ENCODE measurements at places on chromosomes 3 and 15.

DNA sequence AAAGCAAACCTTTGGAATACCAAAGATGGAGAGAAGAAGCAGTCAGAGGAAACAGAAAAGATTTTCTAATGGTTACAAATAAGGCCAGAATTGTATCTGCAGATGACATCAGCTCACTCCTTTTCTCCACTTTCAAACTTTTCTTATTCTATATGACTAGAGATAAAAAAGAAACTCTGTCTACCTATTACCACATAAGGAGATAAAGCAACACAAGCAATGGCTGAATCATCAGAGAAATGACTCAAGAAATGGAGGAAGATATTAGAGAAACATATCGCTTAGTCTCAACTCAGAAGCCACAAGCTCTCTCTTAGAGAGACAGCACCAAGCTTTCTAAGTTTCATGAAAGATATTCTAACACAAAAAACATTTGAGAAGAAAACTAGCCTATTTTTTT lies 784.0 kb downstream of the ZPLD1 start:
- no peak for DNase-seq

DNA sequence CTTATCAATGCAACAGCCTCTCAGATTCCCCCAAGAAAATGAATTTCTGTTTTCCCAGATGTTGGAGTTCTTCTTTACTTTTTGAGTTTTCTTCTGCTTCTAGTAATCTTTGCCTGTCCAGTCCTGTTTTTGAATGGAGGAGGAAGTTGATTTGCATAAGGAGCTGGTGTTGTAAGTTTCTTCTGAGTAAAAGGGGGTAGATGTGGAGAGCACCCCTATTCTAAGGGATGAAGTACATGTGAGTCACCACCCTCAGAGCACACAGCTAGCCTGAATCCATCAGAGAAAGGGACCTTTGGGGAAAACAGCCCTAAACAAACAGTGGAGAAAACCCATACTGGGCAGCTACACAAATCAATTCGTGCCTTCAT lies 34.5 kb downstream of the ACAA1 start:
- no peak for DNase-seq

DNA sequence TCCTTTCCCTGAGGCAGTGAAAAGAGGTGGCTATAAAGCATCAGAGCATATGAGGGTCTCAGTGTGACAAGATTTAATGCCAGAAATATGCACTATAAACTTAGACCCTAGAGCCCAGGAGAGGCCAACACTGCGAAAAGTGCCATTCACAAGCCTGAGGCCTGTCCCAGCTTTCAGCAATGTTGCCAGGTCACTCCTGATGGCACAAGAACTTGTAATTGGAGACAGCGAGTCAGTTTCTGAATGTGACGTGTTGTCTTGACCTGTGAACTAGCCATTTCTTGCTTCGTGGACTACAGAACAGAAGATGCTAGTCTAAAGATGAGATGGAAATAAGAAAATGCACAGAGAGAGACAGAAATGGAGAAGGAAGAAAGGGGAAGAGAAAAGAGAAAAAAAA lies 87.9 kb downstream of the WDR72 start:
- no peak for DNase-seq

GRCh38 chr15:78370013-78370412 lies 29.9 kb downstream of the CRABP1 start:
- DNase-seq, result no peak

DNA sequence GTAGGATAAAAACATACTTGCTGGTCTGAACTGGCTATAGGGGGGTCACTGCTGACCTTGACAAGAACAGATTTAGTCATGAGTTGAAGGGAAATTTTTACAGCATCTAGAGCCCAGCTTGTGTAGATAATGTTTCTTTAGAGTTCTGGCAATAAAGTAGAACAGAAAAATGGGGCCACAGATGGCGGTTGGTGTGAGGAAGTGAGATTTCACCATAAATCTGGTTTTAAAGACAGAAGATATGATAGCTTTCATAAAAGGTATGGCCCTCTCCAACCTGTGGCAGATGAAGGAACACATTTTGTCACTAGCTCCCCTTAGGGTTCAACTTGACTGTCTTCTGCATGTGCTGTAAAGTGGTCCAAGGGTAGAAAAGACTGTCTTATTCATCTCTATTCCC lies 24.3 kb upstream of the IMPDH2 start:
- DNase-seq, result no peak

GRCh38 chr3:100089812-100090668 lies 24.3 kb downstream of the FILIP1L start:
- no peak for DNase-seq

DNA sequence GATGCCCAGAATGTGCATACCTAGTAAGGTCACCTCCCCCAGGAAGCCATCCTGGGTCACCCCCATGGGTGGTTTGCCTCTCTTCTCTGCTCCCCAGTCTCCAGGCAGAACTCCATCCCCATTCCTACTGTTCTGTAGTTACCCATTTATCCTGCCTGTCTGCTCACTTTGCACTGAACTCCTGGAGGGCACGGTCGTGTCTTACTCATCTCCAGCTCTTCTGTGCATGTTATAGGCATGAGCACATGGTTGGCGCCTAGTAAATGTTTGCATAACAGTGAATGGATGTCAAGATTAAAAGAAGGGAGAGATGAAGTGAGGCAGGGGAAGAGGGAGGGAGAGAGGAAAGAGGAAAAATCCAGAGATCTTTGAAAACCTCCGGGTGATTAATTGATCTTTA lies 208.4 kb upstream of the TRIM42 start:
- no peak for DNase-seq

All from mucosa of descending colon (tissue), 3 donors.